NCI-H1105 treated with DMSO at 0.1 percent for 48 hours (cell line): ENCODE measurements at places on chromosomes 12 and 14.
A peak's percentile ranks its signal among the peaks of the same experiment; 100 is the strongest.

- DNase-seq = peak; percentile 55
Measured at GRCh38 chr14:98906123-98906995, 365.6 kb downstream of the BCL11B start.

- no peak for DNase-seq
Measured at GRCh38 chr14:65915125-65915524, 502.6 kb downstream of the FUT8 start.

GRCh38 chr14:32588448-32589320, 259.6 kb downstream of the AKAP6 start:
- DNase-seq = no peak

- no peak for DNase-seq
Measured at GRCh38 chr14:72844524-72844923, 49.4 kb downstream of the DPF3 start.

DNA sequence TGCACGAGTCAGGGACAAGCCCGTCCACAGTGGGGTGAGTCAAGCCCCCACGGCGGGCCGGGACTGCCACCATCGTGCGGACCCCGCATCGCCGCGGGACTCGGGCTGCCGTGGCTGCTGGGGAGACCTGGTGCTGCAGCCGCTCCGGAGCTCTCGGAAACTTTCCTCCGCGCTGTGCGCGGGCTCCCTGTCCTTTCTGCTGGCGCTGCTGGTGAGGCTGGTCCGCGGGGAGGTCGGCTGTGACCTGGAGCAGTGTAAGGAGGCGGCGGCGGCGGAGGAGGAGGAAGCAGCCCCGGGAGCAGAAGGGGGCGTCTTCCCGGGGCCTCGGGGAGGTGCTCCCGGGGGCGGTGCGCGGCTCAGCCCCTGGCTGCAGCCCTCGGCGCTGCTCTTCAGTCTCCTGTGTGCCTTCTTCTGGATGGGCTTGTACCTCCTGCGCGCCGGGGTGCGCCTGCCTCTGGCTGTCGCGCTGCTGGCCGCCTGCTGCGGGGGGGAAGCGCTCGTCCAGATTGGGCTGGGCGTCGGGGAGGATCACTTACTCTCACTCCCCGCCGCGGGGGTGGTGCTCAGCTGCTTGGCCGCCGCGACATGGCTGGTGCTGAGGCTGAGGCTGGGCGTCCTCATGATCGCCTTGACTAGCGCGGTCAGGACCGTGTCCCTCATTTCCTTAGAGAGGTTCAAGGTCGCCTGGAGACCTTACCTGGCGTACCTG, 1.1 kb downstream of the PDE3A start:
- peak; percentile 61 for DNase-seq

DNA sequence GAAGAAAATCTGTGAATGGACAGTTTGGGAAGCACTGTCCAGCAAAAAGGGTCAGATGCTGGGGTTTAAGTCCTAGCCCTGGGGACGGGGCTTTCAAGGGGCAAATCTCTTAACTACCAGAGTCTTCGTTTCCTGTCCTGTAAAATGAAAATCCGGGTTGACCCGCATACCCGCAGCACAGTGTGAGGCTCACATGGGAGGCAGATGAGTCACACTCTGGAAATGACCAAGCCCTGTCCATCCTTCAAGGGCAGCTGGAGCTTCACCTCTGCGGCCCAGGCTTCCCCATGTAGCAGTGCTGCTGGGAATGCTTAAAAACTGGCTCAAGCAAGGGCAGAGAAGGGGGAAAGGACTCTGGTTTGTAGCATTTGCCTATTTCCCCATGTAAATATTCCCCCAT, 19.0 kb downstream of the FAM181A start:
- DNase-seq = no peak

- DNase-seq = no peak
Measured at GRCh38 chr14:69673578-69674305, 62.3 kb downstream of the SUSD6 start.

GRCh38 chr12:92794814-92795213, 92.0 kb downstream of the PLEKHG7 start:
- no peak for DNase-seq

- no peak for DNase-seq
Measured at GRCh38 chr14:37830271-37830670, 234.8 kb downstream of the TTC6 start.

DNA sequence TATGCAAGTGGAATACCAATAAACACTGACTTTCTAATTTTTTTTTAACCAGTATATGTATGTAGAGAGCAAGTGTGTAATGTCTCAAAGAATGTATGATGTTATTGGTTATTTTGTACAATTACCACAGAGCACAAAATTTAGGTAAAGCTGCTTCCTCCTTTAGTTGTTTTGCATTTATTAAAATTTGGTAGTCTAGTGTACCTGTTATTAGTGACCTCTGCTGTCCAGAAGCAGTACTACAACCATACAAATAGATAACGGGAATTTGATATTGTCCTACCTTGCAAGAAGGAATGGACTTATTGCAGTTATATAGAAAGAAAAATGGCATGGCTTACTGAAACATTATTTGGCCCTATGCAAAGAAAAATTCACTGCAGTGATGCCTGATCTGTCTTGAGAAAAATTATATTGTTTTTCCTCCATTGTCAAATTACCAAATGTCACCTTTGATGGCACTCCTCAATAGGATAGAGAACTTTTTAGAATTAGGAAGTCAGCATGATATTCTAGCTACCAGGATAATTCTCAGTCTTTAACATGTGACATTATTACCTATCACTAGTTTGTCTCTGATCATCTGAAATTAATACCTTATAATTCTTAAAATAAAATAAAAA, 153.9 kb upstream of the RMST start:
- DNase-seq = peak; percentile 32

DNA sequence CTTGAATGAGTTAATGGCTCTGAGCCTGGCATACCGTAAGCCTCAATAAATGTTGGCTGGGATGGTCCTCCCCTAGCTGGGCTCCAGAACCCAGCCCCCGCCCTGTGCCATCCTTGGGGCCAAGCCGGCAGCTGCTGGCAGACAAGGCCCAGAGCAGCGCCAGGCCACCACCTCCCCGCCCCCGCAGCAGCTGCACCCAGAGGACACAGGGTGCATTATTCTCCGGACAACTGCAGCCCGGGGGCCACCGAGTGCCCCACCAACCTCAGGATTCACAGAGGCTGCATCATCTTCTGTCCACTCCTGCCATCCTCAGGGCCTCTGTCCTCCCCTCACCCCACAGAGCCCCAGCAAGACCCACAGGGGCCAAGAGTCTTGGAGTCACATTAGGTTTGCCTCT, 92.7 kb downstream of the NCOR2 start:
- no peak for DNase-seq

DNA sequence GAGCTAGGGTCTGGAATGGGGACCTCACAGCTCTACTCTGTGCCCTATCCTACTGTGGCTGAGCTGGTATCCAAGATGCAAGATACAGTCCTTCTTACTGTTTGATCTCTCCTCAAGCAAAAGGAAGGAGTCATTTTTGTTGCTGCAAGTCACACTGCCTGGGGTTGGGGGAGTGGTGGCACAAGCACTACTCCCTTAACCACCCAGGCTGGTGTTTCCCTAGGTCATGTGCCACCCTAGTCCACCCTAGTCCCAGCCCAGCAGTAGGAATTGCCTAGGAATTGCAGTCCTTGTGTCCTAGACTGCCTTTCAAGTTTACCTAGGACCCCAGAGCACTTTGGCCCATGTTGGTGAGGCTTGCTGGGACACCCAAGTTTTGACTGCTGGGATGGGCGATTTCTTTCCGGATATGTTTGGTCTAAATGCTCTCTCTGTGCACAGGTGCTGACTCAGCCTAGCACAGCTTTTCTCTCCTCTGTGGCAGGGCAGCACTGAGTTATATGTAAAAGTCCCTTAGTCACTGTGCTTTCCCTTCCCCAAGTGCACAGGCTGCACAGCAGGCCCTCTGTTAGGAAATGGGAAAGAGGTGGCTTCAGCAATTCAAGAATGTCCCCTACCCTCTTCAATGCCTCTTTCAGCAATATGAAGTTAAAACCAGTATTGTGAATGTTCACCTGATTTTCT, 54.9 kb downstream of the SLC6A15 start:
- DNase-seq = no peak

DNA sequence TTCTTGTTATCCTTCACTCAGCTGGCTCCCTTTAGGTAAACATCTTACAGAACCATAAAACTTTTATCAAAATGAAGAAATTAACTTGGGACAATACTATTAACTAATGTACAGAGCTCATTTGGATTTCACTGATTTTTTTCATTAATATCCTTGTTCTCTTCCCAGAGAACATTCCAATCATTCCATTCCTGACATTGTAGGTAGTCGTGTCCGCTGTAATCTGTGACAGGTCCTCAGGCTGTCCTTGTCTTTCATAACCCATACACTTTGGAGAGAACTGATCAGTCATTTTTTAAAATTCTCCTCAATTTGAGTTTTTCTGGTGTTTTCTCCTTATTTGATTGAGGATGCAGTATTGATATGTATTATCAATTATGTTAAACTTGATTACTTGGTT, 916.8 kb downstream of the GALC start:
- no peak for DNase-seq

- no peak for DNase-seq
Measured at GRCh38 chr12:21676776-21677175, 19.1 kb upstream of the LDHB start.

GRCh38 chr14:61654026-61654425, 41.3 kb upstream of the HIF1A start:
- no peak for DNase-seq

DNA sequence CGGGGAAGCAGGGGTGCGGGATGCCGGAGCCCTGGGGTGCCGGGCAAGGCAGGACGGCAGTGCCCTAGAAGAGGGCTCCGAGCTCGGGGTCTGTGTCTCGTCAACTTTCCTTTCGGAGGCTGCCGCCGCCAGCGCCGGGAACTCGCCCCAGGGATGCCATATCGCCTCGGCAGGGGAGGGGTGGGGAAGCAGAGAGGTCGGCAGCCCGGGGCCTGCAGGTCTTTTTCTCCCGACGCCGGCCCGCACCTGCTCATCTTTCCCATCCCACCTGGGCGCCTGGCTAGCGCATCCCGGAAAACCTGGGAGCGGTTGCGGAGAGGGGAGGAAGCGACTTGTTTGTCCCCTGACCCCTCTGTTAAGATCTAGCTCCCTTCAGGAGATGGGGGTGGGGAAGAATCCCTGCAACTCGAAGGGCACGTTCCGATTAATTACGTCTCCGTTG, 547 bp downstream of the CNTN1 start:
- peak; percentile 79 for DNase-seq

GRCh38 chr14:77882098-77882497, 82.2 kb downstream of the ADCK1 start:
- peak; percentile 99 for DNase-seq

GRCh38 chr14:56324856-56325699, 206.9 kb downstream of the PELI2 start:
- no peak for DNase-seq

GRCh38 chr12:46830731-46831334, 5.0 kb upstream of the SLC38A4 start:
- DNase-seq = peak; percentile 48

- DNase-seq = no peak
Measured at GRCh38 chr12:101832030-101832429, 1.3 kb upstream of the GNPTAB start.

DNA sequence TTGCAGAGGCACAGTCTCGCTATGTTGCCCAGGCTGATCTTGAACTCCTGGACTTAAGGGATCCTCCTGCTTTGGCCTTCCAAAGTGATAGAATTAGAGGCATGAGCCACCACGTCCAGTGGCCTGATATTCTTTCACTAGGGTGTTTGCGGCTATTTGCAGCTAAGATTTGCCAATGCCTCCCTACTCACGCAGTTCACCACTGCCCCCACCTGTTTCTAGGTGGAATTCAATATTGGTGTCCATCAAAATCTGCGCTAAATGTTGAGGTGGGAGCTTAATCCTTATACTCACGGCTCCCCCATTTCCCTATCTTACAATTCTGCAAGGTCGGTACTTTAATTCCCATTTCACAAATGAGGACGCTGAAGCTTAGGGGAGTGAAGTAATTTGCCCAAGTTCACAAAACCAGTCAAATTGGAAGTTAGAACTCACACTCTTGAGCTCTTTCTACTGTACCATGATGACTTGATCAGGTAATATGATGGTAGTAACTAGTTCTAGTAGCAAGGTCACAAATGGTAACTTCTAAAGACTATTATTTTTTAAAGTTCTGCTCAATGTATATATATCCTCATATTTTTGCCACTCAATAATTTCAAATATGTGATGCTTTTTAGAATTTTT, 22.1 kb upstream of the LRRC9 start:
- DNase-seq = peak; percentile 46

- DNase-seq = no peak
Measured at GRCh38 chr12:80707830-80708258, 410 bp downstream of the MYF6 start.

DNA sequence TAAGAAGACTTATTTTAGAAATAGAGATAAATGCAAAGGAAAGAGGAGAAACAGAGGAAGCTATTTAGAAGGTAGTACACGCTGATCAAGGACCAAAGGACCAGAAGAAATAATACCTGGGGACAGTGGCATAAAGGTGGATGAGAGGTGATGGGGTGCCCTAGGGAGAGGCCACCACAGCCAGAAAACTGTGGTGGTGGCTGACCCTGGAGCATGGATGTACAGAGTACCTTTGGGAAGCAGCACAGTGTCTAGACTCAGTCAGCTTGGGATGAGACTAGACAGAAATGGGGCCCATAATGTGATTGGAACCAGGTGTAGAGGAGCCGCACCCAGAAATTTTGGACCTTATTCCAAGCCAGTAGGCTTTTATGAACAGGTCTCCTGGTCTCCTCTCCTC, 17.2 kb downstream of the RASSF8 start:
- DNase-seq = no peak

DNA sequence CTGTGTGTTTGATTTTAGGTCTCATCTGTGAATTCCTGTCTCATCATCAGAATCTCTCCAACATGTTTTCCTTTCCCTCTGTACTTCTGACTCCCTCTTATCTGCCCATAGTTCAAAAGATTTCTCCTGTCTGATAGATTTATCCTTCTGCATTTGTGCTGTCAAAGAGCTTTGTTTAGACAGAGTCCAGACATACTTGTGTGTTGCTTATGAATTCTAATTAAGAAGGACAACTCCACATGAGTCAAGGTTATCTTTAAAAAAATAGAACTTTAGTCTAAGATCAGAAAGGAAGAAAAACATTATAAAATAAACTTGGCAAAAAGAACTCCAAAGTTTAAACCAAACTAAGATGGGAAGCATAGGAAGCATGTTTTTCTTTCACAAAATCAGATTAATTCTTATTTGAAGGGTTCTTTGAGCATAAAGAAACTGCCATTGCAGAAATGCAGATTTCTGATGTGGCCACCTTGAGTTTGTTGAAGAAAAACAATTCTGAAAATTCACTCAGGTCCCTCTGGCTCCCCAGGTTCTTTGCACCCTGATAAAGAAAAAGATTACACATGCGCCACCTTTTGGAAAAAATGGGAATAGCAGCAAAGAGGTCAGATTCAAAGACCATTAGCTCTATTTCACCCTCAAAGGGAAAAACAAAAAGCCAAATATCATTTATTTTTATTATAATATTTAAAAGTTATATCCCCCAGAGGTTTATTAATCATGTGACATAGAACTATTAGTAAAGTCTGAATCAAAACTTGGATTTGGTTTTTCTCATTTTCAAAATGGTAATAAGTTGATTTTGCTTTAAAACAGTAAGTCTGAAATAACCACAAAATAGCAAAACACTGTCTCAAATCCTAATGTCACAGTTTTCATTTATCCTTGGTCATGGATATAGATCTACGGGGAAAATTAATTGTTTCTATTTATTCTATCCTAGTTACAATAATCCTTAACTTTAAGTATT, 143.7 kb upstream of the DCN start:
- DNase-seq = peak; percentile 52
